Activated B cell treated with CpG ODN at 0.5 μM for 24 hours (primary cell): ENCODE measurements at places on chromosomes 16 and 17.

DNA sequence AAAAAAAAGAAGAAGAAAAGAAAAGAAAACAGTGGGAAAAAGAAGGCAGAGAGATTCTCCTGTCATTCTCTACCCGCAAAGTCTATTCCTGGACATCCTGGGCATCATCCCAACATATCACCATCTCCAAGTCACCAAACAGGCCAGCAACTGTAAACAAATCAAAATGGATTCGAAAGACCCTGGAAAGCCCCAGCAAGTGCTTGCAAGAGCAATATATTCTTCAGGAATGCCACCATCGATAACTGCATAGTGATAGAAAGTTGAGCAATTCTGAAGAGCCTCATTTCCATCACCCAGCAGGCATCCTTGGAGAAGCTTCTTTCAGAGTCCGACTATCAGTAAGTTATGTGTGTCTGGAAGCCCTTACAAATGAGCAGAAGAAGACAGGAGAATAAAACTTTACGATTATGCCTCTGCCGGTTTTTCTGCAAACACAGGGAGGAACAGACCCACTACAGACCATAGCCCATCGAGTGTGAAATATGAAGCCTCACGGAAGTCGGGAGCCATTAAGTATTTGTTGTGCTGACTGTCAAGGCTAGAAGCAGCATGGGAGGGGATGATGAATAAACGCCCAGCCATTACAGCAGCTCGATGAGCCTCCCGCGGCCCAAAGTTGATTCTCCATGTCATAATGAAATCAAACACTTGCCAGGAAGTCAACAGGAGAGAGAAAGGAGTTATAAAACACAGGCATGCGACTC lies 64.5 kb upstream of the SEC14L1 start:
- DNase-seq, result no peak

GRCh38 chr17:77090476-77090875 lies 50.3 kb upstream of the SEC14L1 start:
- DNase-seq, result no peak

DNA sequence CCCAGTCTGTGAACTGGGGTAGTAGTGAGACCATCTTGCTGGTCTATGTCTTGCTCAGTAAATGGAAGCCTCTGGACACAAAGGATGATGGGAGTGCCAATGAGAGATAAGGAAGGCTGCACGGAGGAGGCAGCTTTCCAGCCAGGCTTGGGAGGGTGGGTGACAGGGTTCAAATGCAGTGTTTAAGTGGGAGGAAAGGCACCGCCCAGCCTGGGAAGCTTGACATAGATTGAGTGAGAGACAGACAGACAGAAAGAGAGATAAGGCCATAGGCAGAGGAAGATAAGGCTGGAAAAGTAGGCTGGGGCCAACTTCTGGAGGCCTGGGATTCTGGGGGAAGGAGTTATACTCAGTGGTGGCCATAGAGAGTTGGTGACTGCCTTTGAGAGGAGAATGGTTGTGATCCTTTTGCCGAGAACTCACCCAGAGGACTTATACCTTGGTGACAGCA lies 7.2 kb upstream of the COL1A1 start:
- no peak for DNase-seq

DNA sequence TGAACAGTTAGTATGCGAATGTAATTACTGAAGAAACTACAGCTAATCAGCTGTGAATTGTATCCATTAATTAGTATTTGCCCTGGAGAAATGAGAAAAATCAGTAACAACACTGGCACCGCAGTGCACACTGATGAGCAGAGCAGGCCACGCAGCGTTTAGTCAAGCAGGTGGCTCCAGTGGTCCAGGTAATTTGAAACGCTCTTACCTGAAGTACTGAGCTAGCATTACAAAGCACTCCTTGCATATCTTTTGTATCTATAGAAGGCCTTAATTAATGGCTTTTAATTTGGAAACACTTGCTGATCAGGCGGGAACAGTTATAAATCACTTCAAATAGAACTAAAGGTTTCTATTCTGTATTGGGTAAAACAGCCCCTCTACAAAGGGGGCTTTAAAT lies 76.4 kb downstream of the TOX3 start:
- DNase-seq, result no peak

- DNase-seq, result no peak
Observed at GRCh38 chr16:81492965-81493754, 48.6 kb downstream of the CMIP start.

GRCh38 chr17:74276051-74276476 lies 2.0 kb downstream of the DNAI2 start:
- no peak for DNase-seq

- DNase-seq, result no peak
Observed at GRCh38 chr17:1083451-1084187, 86.7 kb downstream of the TIMM22 start.

GRCh38 chr17:19456016-19456927 lies 45.2 kb downstream of the RNF112 start:
- no peak for DNase-seq

GRCh38 chr17:43517615-43518386 lies 28.3 kb downstream of the ETV4 start:
- DNase-seq, result no peak

GRCh38 chr17:65366102-65366844 lies 195.2 kb downstream of the AXIN2 start:
- DNase-seq, result no peak

GRCh38 chr17:29168079-29168758 lies 12.0 kb downstream of the MYO18A start:
- no peak for DNase-seq

- no peak for DNase-seq
Observed at GRCh38 chr17:60231234-60231633, 81.5 kb downstream of the CA4 start.

- no peak for DNase-seq
Observed at GRCh38 chr16:3690980-3691720, 26.2 kb downstream of the TRAP1 start.

DNA sequence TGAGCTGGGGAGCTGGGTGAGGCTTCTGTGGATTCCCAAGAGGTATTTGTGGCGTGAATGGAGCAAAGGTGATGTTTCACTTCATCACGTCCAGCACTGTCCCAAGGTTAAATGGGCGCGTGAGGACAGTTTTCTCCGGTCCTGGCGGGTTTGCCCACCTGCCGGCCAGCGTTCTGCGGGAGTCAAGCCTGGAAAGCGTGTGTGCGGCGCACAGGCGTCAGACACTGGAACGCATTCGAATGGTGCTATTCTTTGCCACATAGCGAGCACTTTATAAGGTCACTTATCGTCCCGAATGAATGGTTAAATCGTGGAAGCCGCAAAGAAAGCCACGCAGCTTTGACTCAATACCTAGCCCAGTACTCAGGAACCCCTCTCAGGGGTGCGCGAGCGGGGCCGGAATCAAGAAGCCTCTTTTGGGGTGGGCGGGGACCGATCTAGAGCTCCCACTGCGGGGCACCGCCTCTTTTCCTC lies 446 bp upstream of the PSMD11 start:
- DNase-seq, result no peak

DNA sequence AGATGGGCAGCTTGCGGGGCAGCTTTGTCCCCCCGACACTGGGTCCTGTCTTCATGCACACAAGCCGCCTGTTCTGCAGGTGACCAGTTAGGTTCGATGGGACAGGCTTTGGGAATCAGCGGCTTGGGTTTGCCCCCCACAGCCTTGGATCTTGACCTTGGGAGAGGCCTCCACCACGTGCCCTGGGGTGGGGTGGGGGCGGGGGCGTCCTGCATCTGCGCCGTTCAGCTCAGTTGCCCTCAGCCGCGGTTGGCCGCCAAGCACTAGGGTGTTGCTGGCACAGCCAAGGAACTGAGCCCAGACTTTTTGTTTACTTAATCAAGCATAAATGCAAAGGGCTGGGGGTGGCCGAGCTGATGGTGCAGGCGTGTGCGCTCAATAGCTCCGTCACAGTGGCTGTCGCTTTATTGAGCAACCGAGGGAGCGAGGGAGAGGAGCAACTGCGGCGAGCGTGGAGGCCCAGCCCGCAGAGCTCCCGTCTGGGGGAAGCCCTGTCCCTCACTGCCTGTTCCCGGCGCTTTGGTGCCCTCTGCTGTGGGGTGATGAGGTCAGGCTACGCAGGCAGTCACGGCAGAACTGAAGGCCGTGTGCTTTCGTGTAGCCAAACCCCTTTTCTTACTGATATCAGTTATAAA lies 33.9 kb downstream of the JPH3 start:
- DNase-seq, result peak; percentile 69

DNA sequence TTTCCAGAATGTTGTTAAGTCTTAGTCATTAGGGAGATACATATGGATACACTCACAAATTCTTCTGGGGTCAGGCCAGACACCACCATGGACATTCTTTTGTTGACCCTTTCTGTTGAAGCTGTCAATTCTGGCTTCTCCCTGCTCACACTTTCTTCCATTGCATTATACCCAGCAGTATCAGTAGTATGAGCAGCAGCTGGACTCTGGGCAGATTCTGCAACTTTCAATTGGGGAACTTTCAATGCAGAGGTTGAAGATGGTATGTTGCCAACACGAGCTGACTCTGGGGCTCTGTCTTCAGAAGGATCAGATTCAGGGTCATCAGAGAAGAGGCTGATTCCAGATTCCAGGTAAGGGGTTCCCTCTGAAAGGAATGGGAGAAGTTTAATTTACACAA lies 45.8 kb downstream of the RND2 start:
- DNase-seq, result no peak

- DNase-seq, result no peak
Observed at GRCh38 chr16:3086596-3087242, 12.4 kb downstream of the ZSCAN10 start.

GRCh38 chr17:50551433-50551815 lies 4.5 kb downstream of the SPATA20 start:
- no peak for DNase-seq

DNA sequence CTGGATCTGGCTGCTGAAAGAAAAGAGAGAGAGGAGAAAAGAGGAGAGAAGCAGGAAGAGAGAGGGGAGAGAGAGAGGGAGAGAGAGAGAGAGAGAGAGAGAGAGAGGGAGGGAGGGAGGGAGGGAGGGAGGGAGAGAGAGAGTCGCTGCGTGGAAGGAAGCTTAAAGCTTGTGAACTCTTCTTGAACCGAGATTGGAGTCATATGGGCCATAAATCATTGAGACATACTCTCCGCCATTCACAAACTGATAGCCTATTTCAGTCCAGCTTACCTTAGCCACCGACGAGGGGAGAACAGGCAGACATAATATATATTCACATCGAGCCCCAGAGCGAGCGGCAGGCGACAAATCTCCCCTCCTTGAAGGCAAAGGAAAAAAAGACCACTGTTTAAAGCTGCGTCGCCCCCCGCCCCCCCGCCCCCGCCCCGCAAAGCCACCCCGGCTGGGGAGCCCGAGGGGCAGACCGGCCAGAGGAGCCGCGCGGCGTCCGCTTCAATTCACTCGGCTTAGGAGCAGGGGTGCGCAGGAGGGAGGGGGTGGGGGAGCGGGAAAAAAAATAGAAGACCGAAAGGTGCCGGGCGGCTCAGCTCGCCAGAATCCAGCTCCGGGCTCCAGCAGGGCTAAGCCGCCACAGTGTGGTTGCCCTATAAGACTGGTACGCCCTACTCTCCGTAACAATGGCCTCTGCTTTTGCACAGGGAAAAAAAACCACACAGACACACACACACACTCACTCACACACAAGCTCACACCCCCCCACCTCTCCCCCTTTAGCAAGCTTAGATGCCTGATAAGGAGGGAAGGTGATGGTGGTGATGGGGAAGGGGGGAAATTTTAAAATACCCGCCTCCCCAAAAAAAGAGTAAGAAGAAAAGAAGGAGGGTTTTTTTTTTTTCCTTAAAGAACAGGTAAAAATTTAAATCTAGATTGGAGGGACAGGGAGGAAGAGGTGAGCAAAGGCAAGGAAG lies 10.6 kb upstream of the HOXB2 start:
- no peak for DNase-seq

GRCh38 chr16:2154533-2155090 lies 970 bp upstream of the TRAF7 start:
- no peak for DNase-seq

DNA sequence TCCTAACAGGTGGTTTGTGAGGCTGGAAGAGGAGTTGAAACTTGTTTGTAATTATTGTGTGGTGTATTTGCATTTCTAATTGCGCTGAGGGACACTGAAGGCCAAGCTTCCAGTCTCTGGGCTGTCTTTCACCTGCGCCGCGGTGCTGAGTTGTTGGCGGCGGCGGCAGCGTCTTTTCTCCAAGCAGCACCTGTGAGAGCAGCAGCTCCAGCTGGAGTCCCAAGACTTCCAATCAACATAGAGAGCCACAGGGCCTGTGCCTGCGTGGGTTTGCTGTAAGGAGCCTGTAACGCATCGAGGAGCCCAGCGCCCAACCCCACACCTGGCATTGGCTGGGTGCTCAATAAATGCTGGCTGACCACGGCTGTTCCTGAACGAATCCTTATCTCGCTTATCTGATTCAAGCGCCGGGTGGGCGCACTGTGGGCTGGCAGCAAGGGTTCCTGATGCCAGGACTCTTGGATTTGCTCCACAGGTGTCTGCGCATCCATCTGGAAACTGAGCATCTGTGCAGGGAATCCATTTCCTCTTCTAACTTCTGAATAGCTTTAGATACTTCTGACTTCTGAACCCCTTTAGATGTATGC lies 138.1 kb downstream of the ASIC2 start:
- DNase-seq, result no peak

DNA sequence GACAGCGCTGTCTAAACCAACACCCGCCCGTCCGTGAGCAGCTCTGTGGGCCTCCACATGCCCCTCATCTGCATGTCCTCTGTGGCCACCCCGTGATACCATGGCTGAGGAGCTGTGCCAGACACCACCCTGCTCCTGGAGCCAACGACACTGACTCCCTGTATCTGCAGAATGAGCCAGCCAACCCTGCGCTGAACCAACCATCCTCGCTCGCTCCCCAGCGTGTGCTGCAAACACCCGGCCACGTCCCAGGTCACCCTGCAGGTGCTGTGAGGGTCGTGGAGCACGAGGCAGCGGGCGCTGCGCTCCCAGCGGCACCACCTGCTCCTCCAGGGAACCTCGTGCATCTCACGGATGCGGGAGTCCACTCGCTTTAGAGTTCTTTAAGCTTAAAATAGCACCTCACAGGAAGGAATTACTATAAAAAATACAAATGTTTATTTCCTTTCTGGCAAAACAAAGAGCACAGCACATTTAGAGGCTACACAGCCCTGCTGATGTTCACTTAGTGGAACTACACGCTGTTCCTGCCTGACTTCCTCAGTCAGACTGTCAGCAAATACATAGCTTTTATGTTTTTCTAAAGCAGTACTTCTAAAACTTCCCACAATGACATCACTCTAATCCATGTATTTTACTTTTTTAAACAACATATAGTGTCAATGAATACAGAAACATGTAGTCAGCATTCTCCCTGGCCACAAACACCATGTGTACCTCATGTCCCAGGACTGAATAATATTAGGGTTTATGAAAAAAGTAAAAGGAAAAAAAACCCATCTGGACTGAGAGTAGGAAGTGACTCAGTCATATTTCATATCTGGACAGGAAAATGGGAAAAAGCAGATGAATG lies 43.5 kb downstream of the MAP1LC3B start:
- no peak for DNase-seq

GRCh38 chr17:81218991-81219390 lies 3.8 kb downstream of the CEP131 start:
- DNase-seq, result no peak

GRCh38 chr16:67150047-67150832 lies 558 bp downstream of the B3GNT9 start:
- DNase-seq, result no peak

DNA sequence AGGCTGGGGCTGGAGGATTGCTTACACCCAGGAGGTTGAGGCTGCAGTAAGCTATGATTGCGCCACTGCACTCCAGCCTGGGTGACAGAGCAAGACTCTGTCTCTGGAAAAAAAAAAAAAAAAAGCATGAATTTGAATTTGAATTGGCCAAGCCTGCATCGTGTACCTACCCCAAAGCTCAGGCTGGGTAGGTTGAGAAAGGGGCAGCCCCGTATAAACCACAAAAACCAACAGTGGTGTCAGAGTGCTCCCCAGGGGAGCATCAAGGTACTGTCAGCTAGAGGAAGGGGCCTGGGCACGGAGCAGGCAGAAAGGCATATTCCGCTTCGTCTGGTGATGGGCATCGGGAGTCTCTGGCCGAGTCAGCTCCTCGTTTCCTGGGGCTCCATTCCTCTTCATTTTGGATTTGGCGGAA lies 40.9 kb downstream of the RAP1GAP2 start:
- peak; percentile 63 for DNase-seq
